ENCODE measurements at places on chromosomes 6 and 20.
A peak's percentile ranks its signal among the peaks of the same experiment; 100 is the strongest.

DNA sequence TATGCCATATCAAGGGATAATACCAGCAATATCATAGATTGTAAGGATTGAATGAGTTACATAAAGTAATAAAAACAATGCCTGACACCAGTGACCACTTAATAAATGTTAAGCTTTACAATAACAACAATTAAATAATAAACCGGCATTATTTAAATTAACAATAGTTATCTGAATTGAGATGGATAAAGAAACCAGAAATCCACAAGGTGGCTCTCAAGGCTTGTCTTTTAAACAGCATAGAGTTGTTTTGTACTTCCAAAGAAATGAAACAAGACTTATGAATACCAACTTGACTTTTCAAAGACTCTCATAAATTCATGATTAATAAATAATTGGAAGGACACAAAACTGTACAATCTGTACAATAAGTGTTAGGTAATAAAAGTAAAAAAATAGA is 203.1 kb downstream of the ASCC3 start:
- peak; percentile 12 for DNase-seq

DNA sequence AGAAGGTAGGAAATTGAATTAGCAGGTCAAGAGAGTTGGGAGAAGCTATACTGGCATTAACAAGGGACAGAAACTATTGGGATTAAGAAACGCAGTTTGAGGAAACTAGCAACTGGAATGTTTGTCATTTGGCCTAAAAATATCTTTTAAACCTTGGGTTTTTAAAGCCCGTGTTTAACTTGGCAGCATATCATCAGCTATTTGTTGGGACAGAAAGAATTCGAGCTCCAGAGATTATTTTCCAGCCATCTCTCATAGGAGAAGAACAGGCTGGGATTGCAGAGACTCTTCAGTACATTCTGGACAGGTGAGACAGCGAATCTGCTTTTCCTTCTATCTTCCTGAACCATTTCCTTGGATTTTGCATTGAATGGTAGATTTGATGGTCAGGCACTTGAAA is 17.8 kb downstream of the ACTR5 start:
- DNase-seq = no peak

DNA sequence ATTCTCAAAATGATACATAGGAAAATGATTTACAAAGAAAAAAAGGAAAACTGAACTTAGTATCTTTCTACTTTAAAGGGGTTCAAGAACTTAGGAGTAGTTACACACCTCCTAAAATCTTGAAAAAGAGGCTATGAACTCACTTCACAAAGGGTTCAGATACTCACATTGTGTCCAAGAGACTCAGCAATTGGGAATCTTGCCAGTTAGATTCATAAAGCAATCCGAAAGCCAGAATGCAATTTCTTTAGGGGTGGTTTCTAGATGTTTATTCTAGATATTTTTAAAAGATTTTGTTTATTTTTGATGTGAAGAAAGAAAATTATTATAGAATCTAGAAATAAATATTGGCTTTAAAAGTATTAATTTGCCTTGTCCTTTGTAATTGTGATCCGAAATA is 1.7 kb upstream of the MYB start:
- DNase-seq = no peak

- DNase-seq = no peak
Observed at GRCh38 chr6:163616452-163616851, 201.9 kb downstream of the QKI start.

GRCh38 chr20:33279261-33279910 is 3.6 kb upstream of the BPIFB1 start:
- no peak for DNase-seq

GRCh38 chr20:33211817-33212424 is 5.2 kb upstream of the BPIFA3 start:
- DNase-seq = peak; percentile 26

GRCh38 chr6:13242590-13242989 is 85.7 kb downstream of the TBC1D7 start:
- DNase-seq = no peak

- no peak for DNase-seq
Observed at GRCh38 chr20:23126281-23127061, 40.3 kb upstream of the CD93 start.

GRCh38 chr6:161476711-161477110 is 202.8 kb upstream of the AGPAT4 start:
- DNase-seq = peak; percentile 83

DNA sequence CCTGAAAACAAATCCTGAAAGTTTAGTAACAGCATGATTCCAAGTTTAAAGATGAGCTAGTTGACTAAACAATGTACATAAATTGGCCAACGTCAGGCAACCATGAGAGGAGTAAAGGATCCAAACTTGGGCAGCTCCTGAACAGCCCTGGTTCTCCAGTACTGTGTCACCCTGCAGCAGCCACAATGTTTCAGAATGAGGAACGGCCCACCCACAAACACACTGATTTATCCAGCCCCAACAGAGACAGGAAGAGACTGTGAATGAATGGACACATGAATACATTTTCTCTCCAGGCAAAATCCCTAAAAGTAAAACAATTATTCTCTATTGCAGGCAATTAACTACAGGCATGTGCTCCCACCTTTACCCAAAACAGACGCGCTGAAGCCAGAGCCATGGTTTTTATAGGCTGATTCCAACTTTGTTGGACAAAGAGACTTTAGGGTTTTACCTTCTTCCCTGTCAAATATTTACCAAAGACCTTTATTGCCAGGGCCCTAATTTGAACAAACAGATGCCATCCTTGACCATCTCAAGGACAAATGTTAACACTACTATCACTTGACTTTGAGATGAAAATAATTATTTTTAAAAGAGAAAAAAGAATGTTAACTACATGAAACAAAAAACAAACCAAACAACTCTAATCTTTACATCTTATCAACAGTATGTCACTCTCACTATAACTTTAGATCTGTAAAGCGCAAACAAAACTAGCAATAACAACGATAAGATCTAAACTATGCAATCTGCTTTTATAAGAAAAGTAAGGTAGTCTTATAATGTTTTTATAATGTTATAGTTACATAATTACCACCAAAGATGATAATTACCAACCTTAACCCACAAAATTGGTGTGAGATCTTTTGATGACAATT is 22.9 kb downstream of the CNKSR3 start:
- DNase-seq = peak; percentile 32

GRCh38 chr6:44284121-44284520 is 13.9 kb downstream of the TMEM151B start:
- no peak for DNase-seq

- DNase-seq = no peak
Observed at GRCh38 chr6:141050471-141050870, 1082.3 kb upstream of the GJE1 start.

DNA sequence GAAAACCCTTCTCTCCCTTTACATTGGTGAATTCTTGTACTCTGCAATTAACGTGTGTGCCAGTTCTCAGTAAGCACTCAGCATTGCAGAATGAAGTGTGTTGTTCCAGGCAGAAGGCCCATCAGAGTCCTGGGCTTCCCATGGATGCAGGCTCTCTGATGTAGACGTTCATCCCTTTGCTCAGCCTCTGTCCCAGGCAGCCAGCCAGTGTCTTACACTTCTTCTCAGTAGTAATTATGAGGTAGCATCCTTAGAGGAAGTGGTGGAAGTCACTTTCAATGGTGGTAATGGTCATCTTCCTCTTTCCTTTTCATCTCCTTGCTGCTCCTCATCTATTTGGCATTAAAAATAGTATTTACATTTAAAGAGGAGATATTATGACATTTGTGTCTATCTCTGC is 66.7 kb upstream of the FYN start:
- peak; percentile 27 for DNase-seq

DNA sequence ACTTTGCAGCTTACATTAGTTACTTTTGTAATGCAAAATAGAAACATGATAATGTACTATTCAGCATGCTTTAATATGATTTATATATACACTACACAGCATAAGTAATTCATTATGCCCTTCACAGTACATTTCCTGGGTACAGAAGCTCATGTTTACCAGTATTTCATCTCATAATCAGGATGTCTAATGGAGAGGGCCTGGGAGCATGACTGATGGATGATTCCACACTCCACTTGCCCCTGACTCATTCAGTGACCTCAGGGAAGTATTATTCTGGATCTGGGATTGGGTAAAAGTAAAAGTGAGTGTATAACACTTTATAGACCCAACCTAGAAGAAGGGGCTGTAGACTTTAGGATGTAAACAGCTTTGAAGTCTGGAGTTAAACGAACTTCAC is 31.4 kb upstream of the BACH2 start:
- peak; percentile 6 for DNase-seq

DNA sequence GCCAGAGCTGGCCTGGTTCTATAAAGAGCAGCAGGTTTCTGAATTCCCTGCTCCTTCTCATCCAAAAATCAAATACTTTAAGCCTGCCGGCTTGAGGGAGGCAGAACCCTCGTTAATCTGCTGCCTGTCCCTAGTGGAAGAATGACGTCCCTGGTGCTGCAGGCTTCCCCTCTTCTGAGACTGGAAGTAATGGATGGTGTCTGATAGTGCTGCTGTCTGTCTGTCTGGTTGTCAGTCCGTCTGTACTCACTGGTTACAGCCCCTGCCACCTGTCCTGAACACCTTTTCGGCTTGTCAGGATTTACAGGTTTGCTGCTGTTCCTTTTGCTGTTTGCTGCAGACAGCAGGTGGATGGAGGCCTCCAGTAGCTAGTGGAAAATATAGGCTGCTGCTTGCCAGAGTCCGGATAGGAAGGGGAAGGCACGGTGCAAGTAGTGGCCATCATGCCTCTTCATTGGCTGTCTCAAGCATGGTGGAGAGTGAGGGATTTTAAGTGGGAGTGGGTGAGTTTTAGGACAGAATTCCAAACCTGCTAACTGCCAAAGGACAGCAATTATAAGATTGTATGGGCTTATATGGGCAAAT is 2.5 kb downstream of the RIMS1 start:
- DNase-seq = no peak

DNA sequence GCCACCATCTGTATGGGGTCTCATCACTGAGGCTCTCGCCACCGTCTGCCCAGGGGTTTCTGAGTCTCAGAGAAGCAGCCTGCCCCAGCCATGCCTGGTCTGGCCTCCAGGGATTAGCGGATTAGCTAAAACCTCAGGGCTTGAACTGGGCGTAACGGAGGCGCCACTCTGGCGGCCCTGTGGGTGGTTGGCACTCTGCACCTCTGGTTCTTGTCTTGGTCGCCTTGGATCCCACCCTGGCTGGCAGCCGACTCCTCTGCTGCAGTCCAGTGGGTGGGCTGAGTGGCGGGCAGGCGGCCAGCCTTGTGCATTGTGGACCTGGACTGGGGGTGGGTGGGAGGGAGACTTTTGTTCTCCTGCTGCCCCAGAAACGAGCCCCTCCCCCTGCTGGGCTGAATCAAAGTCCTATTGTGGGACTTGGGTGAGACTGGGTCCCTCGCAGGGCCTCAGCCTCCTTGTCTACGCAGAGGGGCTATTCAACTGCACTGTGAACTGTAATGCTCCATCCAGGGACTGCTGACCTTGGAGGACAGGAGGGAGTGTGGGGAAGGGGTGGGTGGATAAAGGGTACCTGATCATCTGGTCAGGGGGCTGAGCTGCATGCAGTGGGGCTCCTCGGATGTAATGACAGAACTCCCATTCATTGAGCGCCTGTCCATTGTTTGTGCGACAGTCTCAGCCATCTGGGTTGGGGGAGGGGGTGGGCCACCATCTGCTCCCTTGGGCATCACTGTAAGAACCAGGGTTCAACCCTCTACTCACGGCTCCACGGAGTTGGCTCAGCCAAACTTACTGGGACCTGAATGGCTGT is 23.9 kb downstream of the SUN5 start:
- DNase-seq = no peak

GRCh38 chr20:51803148-51803854 is 980 bp upstream of the SALL4 start:
- DNase-seq = no peak

DNA sequence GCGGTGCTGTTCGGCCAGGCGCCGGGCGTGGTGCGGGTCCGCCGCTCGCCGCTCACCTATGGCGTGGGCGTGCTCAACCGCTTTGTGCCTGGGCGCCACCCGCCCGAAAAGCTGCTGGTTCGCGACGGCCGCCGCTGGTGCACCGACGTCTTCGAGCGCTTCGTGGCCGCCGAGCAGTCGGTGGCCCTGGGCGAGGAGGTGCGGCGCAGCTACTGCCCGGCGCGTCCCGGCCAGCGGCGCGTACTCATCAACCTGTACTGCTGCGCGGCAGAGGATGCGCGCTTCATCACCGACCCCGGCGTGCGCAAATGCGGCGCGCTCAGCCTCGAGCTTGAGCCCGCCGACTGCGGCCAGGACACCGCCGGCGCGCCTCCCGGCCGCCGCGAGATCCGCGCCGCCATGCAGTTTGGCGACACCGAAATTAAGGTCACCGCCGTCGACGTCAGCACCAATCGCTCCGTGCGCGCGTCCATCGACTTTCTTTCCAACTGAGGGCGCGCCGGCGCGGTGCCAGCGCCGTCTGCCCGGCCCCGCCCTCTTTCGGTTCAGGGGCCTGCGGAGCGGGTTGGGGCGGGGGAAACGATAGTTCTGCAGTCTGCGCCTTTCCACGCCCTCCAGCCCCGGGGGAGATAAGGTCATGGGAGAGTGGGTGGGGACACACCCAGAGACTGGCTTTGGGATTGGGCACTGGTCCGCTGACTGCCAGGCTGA is 15.7 kb downstream of the ADISSP start:
- no peak for DNase-seq

DNA sequence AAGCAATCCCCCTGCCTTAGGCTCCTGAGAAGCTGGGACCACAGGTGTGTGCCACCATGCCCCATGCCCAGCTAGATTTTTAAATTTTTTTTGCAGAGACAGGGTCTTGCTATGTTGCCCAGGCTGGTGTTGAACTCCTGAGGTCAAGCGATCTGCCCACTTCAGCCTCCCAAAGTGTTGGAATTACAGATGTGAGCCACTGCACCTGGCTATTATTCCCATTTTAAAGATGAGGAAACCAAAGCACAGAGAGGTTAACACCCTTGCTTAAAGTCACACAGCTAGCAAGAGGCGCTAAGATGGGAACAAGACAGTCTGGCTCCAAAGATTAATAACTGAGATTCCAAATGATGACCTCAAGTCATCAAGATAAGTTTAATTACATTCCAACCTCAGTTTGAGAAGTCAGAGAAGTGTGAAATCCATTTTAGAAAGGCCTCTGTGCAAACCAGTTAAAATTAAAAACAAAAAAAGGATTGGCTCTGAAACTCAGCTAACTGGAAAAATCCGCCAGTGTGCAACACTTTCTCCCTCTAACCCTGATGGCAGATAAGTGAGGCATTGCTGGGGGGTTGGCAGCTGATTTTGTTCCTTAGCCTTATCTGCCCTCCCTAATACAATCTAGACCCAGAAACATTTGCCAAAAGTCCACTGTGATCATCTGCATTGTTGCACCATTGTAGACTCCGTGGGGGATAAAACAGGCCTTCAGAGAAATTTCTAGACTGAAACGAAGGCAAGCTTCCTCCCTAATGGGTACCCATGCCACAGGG is 55.5 kb downstream of the CPNE5 start:
- DNase-seq = no peak
